ENCODE measurements at places on chromosomes 13 and 19. TPM values are rescaled to one million over a fixed set of nuclear protein-coding genes. Genes with fewer than 3 reads are reported as not detected.
A peak's percentile ranks its signal among the peaks of the same experiment; 100 is the strongest.

DNA sequence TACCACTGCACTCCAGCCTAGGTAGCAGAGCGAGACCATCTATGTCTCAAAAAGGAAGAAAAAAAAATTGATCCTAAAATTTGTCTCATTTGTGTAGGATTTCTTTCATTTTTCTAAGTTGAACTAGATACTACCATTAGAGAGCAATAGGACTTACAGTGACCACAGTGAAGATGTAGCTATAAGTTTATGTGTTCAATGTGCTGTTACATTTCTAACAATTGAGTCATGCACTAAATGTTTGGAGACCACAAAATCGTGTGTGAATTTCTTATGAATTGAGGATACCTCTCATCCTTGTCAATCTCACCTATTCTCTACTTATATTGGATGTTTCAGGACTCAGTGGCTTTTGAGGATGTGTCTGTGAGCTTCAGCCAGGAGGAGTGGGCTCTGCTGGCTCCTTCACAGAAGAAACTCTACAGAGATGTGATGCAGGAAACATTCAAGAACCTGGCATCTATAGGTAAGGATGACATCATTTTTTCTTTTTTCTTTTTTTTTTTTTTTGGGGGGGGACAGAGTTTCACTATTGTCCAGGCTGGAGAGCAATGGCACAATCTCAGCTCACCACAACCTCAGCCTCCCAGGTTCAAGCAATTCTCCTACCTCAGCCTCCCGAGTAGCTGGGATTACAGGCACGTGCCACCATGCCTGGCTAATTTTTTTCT is 12.8 kb downstream of the ZNF791 start:
- H3K27me3 ChIP-seq: no peaks in the 10 kb centered on the region
- peak overlapping the region; percentile 9 for H3K27ac ChIP-seq
- H3K36me3 ChIP-seq: peaks cover 67% of the 10 kb centered on the region
- no peak overlapping the region for H3K4me3 ChIP-seq

DNA sequence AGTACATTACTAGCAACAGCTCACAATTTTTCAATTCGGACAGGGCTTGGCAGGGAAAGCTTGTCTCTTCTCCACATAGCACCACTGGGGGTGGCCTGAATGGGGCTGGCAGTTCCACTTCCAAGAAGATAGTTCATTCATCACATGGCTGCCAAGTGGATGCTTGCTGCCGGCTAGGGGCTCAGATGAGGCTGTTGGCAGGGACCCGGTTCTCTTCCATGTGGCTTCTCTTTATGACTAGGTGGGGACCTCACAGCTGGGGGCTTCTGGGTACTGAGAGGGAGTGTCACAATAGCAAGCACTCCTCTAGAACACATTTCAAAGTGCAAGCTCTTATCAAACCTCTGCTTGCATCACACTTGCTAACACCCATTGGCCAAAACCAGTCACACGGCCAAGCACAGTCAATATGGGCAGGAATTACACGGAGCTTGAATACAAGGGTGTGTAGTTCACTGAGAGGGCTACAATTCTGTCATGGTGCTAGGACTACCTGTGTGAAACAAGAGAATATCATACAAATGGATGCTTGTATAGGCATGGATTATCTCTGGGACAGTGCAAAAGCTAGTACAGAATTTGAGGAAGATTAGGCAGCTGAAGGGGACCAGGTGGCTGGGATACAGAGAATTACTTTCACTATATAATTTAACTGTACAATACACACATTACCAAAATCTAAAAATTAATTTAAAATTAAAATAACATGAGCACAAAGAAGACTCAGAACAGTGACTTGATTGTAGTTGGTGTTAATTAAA is 32.3 kb downstream of the ATP7B start:
- DNase-seq: no peak
- no peaks in the 10 kb centered on the region for H3K36me3 ChIP-seq
- no peaks in the 10 kb centered on the region for H3K4me1 ChIP-seq
- H3K27me3 ChIP-seq: peaks cover 2% of the 10 kb centered on the region
- H3K4me3 ChIP-seq: no peak overlapping the region
- H3K27ac ChIP-seq: no peak overlapping the region

- peaks cover 6% of the 10 kb centered on the region for H3K4me1 ChIP-seq
- DNase-seq: no peak
- H3K27ac ChIP-seq: no peak overlapping the region
- no peak overlapping the region for H3K4me3 ChIP-seq
- no peaks in the 10 kb centered on the region for H3K36me3 ChIP-seq
These were observed 6.6 kb upstream of the LMTK3 start for GRCh38 chr19:48518207-48518606.

DNA sequence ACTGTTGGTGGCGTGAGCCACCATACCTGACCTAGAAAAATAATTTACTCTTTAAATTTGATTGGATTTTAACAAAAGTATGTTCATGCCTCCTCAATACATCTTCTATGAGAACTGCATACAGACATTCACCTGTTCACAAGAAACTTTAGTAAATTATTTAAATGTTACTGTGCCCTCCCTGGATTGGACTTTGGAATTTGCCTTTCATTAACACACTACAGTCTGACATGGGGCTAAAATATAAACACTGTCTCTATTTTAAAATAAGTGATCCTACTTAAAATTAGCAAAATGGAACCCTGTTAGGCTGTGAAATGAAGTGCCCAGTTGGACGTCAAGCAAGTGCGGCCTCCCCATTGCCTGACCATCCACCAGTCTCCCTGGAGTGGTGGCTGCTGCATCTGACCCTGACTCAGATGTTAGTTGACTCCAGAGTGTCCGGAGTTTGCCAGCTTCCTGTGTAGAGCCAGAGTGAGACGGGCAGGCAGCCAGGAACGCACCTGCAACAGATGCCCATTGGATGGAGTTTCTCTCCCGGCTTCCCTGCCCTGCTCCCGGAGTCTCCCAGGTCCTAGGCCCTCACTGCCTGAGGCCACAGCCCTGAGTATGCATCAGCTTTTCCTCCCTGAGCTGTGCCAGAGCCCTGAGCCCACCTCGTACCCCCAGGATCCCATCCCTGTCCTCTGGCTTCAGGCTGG is 45.9 kb upstream of the ATP11A start:
- no peak overlapping the region for H3K4me3 ChIP-seq
- H3K27ac ChIP-seq: no peak overlapping the region
- peaks cover 10% of the 10 kb centered on the region for H3K27me3 ChIP-seq
- peaks cover 11% of the 10 kb centered on the region for H3K4me1 ChIP-seq

- DNase-seq: peak; percentile 42
- H3K4me1 ChIP-seq: peaks cover 58% of the 10 kb centered on the region
- H3K27me3 ChIP-seq: no peaks in the 10 kb centered on the region
- H3K4me3 ChIP-seq: peak overlapping the region; percentile 86
These were observed 689 bp downstream of the DCUN1D2 start for GRCh38 chr13:113489549-113490495.

- peaks cover 17% of the 10 kb centered on the region for H3K4me1 ChIP-seq
- H3K36me3 ChIP-seq: no peaks in the 10 kb centered on the region
- DNase-seq: no peak
These were observed 20.4 kb downstream of the CYP2F1 start for GRCh38 chr19:41134616-41135015.

DNA sequence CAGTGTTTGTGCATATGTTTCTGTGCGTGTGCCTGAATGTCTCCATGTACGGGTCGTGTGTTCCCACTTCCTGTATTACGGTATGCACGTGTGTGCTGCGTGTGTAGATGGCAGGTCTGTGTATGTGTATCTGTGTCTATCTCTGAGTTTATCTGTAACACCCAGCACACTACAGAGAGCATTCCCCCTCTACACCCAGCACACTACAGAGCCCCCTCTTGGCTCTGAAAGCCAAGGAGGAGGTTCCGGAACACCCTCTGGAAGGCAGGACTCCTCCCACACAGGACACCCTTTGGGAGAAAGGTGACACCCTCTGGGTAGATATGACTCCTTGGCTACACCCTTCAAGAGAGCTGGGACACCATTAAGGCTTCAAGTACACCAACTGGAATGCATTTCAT is 2.1 kb upstream of the ERFL start:
- H3K27ac ChIP-seq: no peak overlapping the region
- peaks cover 42% of the 10 kb centered on the region for H3K4me1 ChIP-seq
- peaks cover 36% of the 10 kb centered on the region for H3K27me3 ChIP-seq
- H3K36me3 ChIP-seq: peaks cover 3% of the 10 kb centered on the region
- DNase-seq: no peak

DNA sequence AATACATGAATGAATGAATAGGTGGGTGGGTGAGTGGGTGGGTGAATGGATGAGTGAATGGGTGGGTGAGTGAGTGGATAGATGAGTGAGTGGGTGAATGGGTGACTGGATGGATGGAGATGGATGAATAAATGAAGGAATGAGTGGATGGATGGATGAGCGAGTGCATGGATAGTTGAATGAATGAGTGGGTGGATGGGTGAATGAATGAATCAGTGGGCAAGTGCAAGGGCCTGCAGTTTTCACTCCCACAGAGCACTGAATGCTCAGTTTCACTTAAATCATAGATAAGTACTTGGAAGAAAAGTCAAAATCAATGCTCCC is 12.4 kb downstream of the GAS6 start:
- H3K27ac ChIP-seq: no peak overlapping the region
- no peaks in the 10 kb centered on the region for H3K36me3 ChIP-seq
- H3K27me3 ChIP-seq: peaks cover 21% of the 10 kb centered on the region
- DNase-seq: no peak
- peaks cover 22% of the 10 kb centered on the region for H3K4me1 ChIP-seq
- no peak overlapping the region for H3K4me3 ChIP-seq

DNA sequence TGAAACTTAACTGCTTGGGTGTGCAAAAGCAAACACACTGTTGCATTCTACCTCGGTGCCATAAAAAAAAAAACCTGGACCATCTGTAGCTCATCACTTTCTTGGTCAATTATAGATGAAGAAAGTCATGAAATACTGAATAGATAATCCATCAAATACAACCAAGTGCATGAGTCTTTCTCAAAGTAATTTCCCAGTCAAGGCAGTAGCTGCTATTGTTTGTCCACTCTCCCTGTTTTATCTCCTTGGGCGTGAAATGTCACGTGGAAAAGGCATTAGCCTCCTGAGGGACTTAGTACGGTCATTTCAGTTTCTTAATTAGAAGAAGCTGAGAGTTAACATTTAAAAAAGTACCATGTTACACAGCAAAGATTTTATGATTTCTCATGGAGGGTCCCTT is 1697.9 kb downstream of the PCDH9 start:
- no peaks in the 10 kb centered on the region for H3K4me1 ChIP-seq
- no peak overlapping the region for H3K27ac ChIP-seq
- DNase-seq: no peak

The CEACAM16 gene
- not detected for total RNA-seq

The ZNF587 gene
- total RNA-seq: 35.6 TPM

The NUDT15 gene
- 10.1 TPM for total RNA-seq

The CEACAM18 gene
- total RNA-seq: not detected

The RNF225 gene
- total RNA-seq: 0.74 TPM
